ENCODE measurements at places on chromosomes 3 and 15.

DNA sequence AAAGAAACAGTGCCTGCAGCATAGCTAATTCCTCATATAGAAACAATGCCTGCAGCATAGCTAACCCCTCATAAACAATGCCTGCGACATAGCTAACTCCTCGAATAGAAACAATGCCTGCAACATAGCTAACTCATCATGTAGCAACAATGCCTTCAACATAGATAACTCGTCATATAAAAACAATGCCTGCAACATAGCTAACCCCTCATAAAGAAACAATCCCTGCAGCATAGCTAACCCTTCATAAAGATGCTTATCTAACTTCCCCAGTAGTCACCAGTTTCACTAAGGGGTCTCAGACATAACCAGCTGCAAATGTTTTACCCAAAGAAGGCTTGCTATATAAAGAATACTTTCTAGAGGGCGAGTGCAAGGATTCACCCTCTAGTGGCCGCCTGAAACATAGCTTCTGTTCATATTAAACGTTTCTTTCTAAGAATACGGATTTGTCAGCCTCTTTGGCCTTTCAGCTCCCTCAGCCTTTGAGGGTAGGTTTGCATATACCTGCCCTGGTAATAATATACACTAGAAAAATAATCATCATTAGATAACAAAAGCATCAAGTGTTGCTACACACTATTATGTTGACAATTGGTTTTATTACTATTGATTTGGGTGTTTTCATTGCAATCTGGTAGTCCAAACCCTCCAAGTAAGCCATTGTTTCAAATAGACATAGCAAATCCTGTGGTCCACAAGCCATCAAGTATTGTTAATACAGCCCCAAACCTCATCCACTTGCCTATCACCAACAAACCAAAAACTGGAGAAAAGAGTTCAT, 44.4 kb upstream of the FAN1 start:
- no peak for DNase-seq

GRCh38 chr3:183272791-183273190, 19.7 kb downstream of the B3GNT5 start:
- DNase-seq: no peak

DNA sequence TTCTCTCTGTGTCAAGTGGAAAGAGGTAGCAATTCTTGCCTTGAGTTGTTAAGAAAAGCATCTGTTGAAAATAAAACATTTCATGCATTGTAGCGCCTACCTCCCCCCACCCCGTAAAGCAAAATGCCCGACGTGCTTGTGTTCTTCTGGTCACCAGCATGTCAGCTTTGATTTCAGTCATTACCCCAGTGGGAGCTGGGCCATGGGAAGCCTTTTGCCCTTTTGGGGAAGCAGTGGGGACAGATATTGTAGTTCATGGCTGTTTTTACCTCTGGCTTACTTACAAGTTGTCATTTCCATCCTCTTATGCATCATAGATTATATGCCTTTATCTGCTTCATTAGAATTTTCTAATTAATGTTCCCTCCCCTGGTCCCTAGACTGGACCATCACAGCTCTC, 328.7 kb downstream of the RYR3 start:
- no peak for DNase-seq

GRCh38 chr15:40054855-40055575, 16.0 kb upstream of the SRP14 start:
- peak; percentile 71 for DNase-seq

DNA sequence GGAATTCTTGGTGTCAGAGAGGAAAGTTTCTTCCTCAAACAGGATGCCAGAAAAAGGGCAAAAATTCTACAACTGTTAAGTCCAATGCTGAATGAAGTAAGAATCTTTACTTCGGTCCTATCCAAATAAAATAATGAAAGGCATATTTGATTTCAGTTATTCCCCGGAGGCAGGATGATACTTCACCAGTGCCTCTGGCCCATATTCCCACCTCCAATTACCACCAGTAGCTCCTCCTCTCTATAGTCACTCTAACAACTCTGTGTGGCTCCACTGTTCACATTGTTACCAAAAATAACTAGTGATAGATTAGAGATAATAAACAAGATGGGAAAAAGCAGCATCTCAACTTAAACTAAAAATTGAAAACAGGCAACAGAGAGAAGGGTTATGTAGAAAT, 20.7 kb downstream of the MAP1A start:
- no peak for DNase-seq

DNA sequence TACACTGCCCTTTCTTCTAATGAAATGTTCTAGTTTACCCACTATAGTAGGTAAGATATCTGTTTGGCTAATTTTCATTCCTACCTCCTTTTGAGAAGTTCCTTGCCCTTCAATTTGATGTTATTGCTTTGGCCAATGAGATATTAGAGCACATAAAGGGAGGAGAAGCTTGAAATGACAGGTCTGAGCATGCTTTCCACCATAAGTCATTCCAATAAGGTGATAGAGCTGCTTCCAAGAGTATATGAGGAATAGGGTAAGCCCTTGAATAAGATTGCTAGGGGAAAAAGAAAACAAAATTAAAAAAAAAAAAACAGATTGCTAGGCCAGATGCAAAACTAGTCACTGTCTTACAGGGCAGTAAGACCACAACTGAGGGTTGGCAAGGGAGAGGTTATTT, 78.9 kb upstream of the TRIM42 start:
- no peak for DNase-seq

Data from NCI-H1417 (cell line).